Activated CD4-positive, alpha-beta T cell treated with anti-CD3 and anti-CD28 coated beads, Interleukin-2, amount 50 U/mL, for 1 hour (primary cell): ENCODE measurements at places on chromosomes 3 and 15.

DNA sequence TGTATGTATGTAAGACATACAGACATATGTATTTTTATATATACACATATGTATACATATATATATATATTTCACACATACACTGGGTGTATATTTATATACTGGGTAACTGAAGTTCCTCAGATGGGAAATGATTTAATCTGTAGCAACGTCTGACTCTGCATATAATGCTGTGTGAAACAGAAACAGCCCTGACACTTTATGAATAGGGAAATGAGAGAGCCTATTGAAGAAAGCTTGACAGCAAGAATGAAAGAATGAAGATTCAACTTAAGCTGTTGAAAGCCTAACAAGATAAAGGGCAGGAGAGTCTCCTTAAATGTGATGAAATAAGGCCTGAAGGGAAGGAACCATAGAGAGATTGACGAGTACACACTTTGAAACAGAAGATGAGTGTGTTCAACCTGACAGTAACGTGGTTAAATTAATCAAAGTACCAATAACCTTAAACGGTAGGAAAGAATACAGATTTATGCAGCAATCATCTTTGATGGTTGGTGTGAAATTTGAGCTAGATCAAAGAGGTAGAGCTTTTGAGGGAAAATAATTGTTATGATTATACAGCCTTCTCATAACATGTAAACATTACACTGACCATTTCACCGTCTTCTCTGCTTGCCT, 169.9 kb downstream of the MECOM start:
- no peak for DNase-seq

DNA sequence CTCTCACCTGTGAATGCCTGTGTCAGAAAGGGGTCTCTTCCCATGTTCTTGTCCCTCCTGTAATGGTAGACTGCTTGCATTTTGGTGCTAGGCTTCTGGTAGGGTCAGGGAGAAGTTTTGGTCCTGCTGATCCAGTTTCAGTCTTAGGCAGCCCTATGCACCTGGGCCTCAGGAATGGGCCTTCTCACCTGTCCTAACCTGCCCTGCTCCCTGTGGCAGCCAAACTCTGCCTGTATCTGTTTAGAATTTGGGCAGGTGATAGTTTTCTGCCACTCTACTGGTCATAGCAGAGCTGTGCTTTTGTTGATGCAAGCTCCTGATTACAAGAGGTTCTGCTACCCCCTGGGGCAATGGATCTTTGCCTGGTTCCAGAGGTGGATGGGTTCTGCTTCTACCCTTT, 118.7 kb downstream of the PLCL2 start:
- no peak for DNase-seq

- no peak for DNase-seq
Measured at GRCh38 chr3:114760679-114761078, 386.4 kb downstream of the ZBTB20 start.

- no peak for DNase-seq
Measured at GRCh38 chr15:100227781-100228180, 114.0 kb downstream of the ADAMTS17 start.

DNA sequence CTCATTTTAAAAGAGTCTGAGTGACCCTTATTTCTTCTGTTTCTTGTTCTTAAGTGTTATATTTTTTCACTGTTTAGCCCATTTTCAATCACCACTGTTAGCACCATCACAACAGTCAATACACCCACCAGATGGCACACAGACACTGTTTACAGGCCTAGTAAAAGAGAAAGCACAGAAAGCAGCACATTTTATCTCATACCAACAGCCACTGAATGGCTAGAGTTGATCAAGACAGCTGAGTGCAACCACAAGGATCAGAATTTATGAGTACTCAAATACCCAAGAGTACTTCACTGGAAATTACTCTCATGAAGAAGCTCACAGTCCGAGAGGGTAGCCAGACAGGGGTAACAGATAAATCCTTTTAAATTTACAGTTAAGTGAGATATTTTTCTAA, 127.0 kb downstream of the TFDP2 start:
- no peak for DNase-seq

GRCh38 chr3:71651625-71652024, 68.1 kb upstream of the FOXP1 start:
- DNase-seq, result no peak

- DNase-seq, result no peak
Measured at GRCh38 chr3:149081772-149082171, 4.6 kb downstream of the HLTF start.

GRCh38 chr15:92586383-92586942, 69.1 kb downstream of the FAM174B start:
- no peak for DNase-seq

GRCh38 chr15:67785431-67785830, 39.9 kb upstream of the SKOR1 start:
- DNase-seq, result no peak

DNA sequence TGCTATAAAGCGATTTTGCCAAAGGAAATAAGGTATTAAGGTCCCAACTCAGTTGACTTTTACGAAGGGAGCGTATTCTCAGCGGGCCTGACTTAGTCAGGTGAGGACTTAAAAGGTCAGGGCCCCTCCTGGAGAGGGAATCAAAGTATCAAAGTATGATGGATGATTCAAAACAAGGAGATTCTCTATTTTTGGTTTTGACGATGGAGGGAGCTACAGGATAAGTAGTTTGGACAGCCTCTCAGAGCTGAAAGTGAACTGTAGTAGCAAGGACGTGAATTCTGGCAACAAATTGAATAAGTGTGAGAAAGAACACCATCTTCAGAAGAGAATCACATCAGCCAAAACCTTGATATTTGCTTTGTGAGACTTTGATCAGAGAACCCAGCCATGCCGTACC, 1186.5 kb downstream of the SI start:
- DNase-seq, result no peak

GRCh38 chr3:101548527-101549105, 13.1 kb upstream of the TRMT10C start:
- DNase-seq, result no peak

GRCh38 chr3:36455406-36455805, 75.1 kb downstream of the STAC start:
- DNase-seq, result no peak

GRCh38 chr15:64923546-64923945, 11.8 kb downstream of the ANKDD1A start:
- DNase-seq, result no peak

GRCh38 chr3:71360180-71360579, 223.3 kb downstream of the FOXP1 start:
- no peak for DNase-seq

DNA sequence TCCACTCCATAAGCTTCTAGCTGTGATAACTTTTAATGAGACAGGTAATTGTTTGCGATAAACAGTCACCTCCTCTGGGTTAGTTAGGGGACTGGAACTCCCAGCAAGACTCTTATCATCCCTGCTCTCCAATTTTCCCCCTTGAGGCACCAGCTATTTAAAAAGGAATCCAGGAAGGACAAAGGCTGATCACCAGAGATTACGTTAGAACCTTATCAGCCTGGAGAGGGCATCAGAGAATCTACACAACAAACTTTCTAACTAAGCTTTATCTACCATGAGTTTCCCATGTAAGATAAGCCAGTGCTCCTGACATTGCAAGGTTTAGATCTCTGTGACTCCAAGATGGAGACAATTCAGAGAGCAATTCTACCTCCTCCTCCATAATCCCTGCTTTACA, 31.3 kb downstream of the GPR176 start:
- DNase-seq, result no peak

DNA sequence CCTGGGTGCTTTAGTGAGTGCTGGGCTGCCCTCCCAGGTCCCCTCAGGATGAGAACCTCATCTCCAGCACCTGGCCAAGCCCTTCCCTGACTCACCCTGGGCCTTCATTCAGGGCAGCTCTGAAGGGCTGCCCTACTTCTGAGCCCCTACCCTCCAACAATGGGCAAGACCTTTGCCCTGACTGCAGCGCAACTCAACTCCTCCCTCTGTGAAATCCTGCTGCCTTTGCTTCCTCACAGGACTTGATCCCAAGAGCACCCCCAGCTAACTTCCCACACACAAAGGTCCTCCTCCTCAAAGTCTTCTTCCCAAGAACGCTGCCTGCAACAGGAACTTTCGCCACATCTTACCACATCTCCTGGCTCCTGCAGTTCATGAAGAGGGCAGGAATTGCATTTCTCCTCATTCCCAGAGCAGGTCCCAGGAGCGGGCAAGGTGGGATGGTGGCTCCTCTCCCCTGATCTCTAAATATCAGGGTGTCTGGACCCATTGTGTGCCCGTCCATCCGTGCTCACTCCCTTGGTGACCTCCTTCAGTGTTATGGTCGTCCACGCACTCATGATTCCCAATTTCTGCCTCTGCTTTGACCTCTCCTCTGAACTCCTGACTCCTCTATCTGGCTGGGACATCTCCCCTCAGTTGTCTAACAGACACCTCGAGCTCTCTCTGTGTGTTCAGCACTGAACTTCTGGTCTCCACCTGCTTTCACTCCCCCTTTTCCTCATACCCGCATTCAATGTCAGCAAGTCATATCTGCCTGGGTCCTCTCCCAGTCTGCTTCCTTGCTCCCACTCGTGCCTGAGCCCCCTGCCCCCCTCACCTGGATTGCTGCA, 4.5 kb upstream of the SSUH2 start:
- DNase-seq, result no peak

DNA sequence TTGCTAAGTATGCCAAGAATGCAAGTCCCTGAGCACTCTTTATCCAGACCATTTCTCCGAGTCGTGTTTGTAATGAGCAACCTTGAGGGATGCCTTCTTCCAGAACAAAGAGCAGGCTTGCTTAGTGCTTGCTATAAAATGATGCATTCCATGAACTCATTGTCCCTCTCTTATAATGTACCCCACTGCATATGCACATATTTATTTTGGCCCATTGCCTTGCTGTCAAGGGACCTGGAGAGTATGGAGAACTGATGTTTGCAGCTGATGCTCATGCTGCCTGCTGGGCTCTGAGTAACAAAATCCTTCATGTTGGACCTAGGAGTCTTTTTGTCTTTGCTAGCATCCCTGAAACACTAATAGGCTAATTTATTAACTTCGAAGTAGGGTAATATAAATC, 97.8 kb upstream of the AADACL2 start:
- DNase-seq, result no peak

DNA sequence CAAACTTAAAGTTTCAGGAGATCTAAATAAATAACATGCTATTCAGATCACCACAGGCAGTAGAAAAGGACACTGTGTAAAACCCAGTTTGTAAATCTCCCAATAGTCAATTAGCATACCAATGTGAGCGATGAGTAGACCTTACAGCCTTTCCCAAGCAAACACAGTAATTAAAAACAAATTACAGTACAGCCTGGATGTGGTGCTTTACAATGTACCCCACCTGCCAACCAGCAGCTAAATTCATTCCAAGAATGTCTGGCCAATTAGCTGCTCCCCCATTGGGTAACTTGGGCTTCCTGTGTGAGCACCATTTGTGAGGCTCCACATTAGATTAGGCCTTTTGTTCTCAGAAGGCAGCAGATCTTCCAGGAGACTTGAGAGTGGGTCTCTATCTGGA, 635.0 kb downstream of the TBL1XR1 start:
- no peak for DNase-seq

- no peak for DNase-seq
Measured at GRCh38 chr3:159734681-159735080, 254.0 kb upstream of the IL12A start.

- no peak for DNase-seq
Measured at GRCh38 chr3:127439621-127440020, 150.9 kb downstream of the TPRA1 start.

- no peak for DNase-seq
Measured at GRCh38 chr3:46406443-46406787, 451 bp downstream of the CCR5AS start.

DNA sequence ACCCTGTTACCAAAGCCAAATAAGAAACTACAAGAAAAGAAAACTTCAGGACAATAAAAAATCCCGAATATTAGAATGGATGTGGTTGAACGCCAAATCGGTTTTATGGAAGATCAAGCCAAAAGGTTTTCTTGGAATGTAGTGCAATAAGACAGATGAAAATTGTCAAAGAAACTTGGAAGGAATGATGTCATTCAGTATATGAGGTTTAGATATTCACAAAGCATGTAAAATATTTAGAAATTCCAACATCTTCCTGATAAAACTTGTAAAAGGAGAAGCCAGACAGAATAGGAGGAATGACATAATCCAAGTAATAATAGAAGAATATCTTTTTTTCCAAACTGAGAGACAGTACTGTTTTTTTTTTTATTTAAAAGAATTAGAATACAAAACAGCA, 130.3 kb upstream of the ZPLD1 start:
- DNase-seq, result no peak

DNA sequence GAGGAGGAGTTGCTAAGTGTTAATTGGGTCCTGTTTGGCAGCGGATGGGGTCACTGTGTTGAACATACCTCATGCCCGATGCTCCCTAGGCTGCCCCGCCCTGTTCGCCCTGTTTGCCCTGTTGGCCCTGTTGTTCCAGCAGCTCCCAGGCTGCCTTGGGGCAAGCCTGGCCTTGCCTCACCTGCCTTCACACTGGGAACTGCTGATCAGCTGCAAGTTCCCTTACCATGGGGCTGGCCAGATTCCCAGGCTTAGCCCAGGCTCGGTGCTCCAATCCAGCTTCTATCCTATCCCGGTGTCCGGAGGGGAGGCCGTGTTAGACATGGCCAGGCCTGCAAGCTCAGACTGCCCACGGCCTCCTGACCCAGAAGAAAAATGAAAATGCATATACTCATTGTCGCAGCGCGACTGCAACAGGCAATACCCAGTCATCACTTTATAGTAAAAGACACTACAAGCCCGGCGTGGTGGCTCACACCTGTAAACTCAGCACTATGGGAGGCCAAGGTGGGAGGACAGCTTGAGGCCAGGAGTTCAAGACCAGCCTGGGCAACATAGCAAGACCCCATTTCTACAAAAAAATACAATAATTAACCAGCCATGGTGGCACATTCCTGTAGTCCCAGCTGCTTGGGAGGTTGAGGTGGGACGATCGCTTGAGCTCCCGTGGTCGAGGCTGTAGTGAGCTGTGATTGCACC, 42.9 kb upstream of the ZNF710 start:
- no peak for DNase-seq

- no peak for DNase-seq
Measured at GRCh38 chr3:170603770-170604510, 18.1 kb upstream of the SLC7A14 start.

DNA sequence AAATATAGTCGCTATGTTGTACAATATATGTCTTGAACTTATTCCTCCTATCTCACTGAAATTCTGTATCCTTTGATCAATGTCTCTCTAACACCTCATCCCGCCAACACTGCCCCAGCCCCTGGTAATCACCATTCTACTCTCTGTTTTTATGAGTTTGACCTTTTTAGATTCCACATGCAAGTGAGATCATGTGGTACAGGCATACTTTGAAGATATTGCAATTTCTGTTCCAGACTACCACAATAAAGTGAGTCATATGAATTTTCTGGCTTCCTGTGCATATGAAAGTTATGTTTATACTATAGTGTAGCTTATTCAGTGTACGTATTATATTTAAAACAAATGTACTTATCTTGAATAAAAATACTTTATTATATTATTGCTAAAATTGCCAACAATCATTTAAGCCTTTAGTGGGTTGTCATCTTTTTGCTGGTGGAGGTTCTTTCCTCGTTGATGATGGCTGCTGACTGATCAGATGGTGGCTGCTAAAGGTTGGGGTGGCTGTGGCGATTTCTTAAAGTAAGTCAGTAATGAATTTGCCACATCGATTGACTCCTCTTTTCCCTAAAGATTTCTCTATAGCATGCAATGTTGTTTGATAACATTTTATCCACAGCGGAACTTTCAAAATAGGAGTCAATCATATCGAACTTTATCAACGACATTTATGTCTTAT, 257.2 kb downstream of the NFKBIZ start:
- no peak for DNase-seq

- no peak for DNase-seq
Measured at GRCh38 chr3:127484601-127485388, 105.7 kb downstream of the TPRA1 start.

GRCh38 chr3:38586546-38587520, 62.7 kb downstream of the SCN5A start:
- DNase-seq, result no peak
